ENCODE measurements at places on chromosomes 1 and 21.

GRCh38 chr1:198462365-198463019 is 78.0 kb downstream of the ATP6V1G3 start:
- no peak for DNase-seq

GRCh38 chr21:41663805-41664788 is 102.8 kb downstream of the RIPK4 start:
- no peak for DNase-seq

DNA sequence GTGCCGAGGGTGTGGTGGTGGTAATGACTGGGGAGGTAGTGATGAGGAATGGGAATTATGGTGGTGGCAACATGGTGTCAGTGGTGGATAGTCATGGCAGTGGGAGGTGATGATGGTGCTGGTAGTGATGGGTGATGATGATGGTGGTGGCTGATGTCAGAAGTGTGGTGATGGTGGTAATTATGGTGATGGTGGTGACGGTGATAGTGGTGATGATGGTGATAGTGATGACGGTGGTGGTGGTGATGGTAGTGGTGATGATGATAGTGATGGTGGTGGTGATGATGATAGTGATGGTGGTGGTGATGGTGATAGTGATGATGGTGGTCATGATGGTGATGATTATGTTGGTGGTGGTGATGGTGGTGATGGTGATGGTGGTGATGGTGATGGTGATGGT is 162.8 kb downstream of the NPHP4 start:
- DNase-seq = no peak

- DNase-seq = no peak
Observed at GRCh38 chr1:236209185-236209584, 66.8 kb downstream of the GPR137B start.

DNA sequence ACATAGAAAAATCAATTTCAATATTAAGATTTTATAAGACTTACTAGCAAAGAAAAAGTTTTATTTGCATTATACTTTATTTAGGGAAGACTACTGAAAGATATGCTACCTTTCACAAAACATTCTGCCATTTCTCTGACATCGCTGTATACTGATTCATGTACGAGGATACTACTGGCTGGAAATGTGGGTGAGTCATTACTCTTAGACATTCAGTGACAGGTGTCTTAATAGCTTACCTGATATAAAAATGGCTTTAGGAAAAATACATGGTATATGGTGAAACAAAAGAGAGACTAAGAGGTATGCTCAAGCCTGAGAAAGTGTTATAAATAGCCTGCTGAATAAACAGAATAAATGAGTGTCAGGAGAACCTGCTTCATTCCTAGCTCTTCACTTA is 73.0 kb upstream of the EXO1 start:
- DNase-seq = no peak

DNA sequence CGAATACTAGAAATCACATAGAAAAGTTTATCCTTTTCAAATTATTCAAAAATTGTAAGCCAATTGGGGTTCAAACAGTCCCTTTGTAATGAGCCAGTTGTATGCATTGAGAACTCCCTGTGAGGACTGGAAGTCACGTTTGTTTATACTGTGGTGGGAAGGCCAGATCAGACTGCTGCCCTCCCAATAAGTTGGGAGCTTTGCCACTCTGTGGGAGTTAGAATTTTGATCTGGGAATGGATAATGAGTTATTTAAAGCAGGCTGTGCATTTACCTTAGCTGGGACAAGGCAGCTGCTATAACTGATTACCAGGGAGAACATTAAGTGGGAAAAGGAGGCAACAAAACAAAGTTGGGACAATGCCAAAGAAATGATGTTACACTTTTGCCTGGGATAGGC is 178.8 kb downstream of the SDCCAG8 start:
- DNase-seq = no peak

DNA sequence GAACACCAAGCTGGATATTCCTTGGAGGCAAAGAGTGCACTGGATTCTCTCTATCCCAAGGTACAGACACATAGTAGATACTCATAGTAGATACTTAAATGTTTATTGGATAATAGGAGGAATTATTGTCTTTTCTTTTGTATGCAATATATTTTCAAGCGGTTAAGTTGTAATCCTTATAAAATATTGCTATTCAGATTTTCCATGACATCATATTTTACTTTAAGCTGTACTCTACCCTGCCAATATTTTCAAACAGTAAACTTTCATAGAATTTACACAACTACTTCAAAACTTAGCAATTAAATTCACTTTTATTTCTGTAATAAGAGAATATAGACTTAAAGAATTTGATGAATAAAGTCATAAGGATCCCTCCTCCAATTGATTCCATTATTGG is 546.5 kb upstream of the CAMK1G start:
- no peak for DNase-seq

DNA sequence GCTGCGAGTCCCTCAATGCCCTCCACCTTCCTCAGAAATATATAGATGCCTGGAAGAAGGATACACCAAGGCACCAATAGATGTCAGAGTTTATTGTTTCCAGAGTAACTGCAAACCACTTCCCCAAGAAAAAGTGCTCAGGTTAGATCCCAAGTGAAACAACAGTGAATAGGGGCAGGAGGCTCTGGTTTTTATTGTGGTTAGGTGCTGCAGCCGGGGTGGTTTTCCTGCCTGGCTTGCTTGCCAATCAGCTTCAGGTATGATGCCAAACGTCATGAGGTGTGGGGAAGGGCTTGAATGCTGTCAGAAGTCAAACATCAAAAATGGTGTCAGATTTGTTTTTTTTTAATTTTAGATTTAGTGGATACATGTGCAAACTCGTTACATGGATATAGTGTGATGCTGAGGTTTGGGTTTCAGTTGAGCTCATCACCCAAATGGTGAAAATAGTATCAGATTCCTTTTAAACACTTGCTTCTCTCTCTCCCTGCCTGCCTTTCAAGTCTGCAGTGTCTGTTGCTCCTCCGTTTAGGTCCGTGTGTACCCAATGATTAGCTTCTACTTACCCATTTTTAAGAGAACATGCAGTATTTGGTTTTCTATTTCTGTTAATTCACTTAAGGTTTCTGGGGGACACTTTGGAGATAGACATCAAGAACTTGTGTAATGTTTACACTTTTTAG is 1317.0 kb downstream of the MRPL39 start:
- DNase-seq = no peak

- DNase-seq = no peak
Observed at GRCh38 chr1:3015269-3015635, 6.0 kb upstream of the ACTRT2 start.

- no peak for DNase-seq
Observed at GRCh38 chr1:169094897-169095569, 11.5 kb upstream of the ATP1B1 start.

- DNase-seq = no peak
Observed at GRCh38 chr1:2821966-2822620, 20.6 kb upstream of the TTC34 start.

DNA sequence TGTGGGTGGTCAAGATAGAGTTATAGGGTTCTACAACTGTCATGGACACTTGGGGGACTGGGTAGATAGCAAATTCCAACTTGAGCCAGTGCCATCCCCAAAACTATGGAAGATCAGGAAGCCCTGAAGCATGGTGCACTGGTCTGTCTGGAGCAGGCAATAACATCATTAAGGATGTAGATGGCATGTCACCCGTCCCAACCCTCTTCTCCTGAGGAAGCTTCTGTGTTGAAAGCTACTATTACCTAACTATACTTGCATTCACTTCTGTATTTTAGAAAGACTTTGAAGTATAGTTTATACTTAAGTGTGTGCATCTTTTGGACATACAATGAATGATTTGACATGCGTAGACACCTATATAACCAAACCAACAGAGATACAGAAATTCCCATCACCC is 32.9 kb downstream of the RABIF start:
- DNase-seq = no peak

GRCh38 chr1:152997901-152998300 is 3.6 kb upstream of the SPRR3 start:
- DNase-seq = no peak

GRCh38 chr1:14137411-14138134 is 437.6 kb downstream of the PRDM2 start:
- no peak for DNase-seq

GRCh38 chr1:197304638-197305200 is 36.7 kb downstream of the CRB1 start:
- DNase-seq = no peak

- DNase-seq = no peak
Observed at GRCh38 chr1:159835862-159836525, 9.3 kb downstream of the SLAMF8 start.

GRCh38 chr1:243672539-243673074 is 177.4 kb downstream of the AKT3 start:
- no peak for DNase-seq

DNA sequence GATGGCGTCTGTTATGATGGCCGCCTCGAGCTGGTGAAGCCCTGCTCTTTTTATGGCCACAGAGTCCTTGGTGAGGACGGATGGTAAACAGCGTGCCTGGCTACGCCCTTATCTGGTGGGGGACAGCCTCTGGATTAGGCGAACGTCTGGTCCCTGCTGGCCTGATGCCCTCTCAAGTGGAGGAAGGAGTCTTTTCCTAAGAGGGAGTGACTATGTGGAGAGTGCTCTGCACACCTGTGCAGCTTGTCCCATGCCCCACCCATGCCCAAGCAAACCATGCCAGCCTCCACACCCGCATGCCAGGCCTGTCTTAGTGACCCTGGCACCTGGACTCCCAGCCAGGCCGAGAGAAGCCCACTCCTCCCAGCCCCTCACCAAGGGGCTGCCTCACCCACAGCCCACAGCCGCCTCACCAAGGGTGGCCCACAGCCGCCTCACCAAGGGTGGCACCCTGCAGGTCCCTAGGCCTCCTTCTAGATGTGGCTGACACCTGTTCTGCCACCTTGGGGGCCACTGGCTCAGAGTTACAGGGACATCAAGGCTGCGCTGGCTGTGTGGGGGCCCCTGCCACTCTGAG is 40.2 kb downstream of the WNT9A start:
- no peak for DNase-seq

DNA sequence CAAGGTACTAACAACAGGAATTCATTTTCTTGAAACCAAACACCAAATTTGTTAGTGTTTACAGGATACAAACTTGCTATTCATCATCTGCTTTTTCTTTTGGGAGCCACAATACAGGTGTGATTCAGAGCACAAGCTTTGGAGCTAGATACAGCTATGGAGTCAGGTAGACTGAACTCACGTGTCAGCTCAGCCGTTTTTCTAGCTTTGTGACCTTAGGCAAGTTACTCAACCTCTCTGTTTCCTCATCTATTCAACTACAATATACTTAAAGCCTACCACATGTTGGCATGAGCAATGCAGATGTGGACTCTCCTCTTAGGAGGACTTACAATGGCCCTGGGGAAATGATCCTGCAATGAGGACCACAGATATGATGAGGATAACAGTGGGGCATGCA is 6.3 kb downstream of the HTR1D start:
- no peak for DNase-seq

GRCh38 chr1:76841460-76841859 is 25.8 kb upstream of the ST6GALNAC5 start:
- DNase-seq = no peak

DNA sequence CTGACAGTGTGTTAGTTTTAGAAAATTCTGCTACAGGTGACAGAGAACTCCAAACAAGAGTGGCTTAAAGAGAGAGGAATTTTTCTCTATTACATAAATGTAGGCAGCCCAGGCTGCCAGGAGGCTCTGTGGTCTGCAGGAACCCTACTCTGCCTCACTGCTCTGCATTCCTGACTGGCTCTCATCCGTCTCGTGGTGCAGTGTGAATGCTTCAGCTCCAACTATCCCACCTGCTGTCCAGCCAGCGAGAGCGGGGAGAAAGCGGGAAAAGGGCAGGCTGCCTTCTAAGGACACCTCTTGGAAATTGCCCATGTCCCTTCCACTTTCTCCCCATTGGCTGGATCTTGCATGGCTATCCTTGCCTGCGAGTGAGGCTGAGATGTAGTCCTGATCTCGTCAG is 131.3 kb downstream of the PEX14 start:
- peak; percentile 4 for DNase-seq

DNA sequence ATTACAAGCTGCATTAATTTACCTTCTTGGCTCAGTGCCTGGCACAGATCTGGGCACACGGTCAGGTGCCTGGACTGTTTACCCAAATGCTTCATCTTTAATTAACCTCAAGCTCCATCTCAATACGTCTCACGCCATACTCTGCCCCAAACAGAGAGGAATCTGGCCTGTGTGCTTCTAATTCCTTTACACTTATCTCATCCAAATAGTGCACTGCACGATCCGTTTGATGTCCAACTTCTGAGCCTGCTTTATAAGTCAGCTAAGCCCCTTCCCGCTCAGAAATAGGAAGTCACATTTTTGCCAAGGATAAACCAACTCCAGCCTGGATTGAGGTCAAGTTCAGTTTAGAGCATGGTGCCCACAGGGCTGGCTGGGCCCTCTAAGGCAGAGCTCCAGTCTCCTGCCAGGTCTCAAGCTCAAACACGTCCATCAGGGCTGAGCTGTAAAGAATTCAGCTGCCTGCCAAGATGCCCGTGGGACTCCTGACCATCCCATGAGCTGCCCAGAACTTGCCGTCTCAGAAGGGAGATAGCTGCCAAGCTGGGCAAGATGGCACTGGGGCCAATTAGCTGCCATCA is 233.5 kb downstream of the TRABD2B start:
- peak; percentile 3 for DNase-seq

DNA sequence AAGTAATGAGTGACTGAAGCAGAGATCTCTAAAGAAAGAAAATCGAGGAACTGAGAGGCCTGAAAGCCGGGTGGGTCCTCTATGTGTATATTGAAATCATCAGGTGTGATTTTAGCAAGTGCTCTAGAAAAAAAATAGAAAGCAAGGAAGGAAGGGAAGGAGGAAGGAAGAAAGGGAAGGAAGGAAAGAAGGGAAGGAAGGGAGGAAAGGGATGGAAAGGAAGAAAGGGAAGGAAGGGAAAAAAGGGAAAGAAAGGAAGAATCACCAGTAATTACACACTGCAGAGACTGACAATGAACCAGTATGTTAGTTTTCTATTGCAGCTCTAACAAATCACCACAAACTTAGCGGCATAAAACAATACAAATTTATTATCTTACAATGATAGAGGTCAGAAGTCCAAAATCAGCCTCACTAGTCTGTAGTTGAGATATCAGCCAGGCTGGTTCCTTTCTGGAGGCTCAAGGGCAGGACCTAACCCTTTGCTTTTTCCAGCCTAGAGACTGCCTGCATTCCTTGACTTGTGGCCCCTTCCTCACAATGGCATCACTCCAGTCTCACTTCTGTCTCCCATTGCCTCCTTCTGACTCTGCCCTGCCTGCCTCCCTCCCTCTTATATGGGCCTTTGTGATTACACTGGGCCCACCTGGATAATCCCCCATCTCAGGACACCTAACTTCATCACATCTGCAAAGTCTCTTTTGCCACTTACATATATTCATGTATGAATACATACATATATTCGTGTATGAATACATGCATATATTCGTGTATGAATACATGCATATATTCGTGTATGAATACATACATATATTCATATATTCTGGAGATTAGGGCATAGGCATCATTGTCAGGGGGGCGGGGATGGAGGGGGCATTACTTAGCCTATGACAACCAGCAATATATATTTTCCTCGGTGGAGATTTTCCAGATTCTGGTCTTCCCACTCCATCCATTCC is 47.5 kb upstream of the CDC42BPA start:
- DNase-seq = no peak

- DNase-seq = no peak
Observed at GRCh38 chr1:22171951-22172715, 29.2 kb upstream of the WNT4 start.

GRCh38 chr1:173603056-173603591 is at the start of gene SLC9C2:
TSS of gene SLC9C2 (minus strand) at chr1:173603072. CDS start at chr1:173601776, 1,296 bp downstream.
- peak; percentile 4 for DNase-seq
